ENCODE measurements at places on chromosomes 2 and 18.

DNA sequence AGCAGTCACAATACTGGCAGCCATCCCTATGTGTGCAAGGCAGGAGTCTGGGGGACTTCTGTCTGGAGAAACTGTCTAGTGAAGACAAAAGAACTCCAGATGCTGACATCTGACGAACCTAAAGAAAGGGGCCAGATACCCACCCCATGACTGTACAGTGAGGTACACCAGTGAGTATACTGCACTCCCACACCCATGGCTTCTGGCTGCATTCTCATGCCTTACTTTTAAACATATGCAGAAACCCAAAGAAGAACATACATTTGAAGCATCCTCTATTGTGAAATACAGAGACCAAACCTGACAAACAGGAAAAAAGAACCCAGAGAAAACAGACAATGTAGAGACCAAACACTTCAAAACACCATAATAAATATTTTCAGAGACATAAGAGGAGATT, 102.2 kb downstream of the ACTR3 start:
- no peak for DNase-seq

- DNase-seq, result no peak
Measured at GRCh38 chr18:26462355-26462754, 86.0 kb downstream of the KCTD1 start.

DNA sequence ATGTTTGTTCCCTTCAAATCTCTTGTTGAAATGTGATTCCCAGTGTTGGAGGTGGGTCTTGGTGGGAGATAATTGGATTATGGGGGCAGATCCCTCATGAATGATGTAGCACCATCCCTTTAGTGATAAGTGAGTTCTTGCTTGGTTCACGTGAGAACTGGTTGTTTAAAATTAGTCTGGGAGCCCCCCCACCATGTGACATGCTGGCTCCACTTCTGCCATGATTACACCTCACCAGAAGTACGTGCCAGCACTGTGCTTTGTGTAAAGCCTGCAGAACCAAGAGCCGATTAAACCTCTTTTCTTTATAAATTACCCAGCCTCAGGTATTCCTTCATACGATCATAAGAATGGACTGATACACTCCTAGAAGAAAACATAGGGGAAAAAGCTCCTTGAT, 10.1 kb downstream of the ABI2 start:
- no peak for DNase-seq

GRCh38 chr18:3305354-3305762, 43.4 kb downstream of the MYL12B start:
- DNase-seq, result peak; percentile 51

GRCh38 chr18:55024564-55024963, 65.3 kb upstream of the CCDC68 start:
- DNase-seq, result no peak

Data from activated CD4-positive, alpha-beta T cell treated with anti-CD3 and anti-CD28 coated beads, Interleukin-2, amount 50 U/mL, for 24 hours (primary cell).